ENCODE measurements at places on chromosomes 5 and 9. TPM values are rescaled to one million over a fixed set of nuclear protein-coding genes. Genes with fewer than 3 reads are reported as not detected.

MZB1 gene
- total RNA-seq = 1.1 TPM

POLR3G gene
- 0.70 TPM for total RNA-seq

PCDHB13 gene
- total RNA-seq = 5.9 TPM

ACTBL2 gene
- not detected for total RNA-seq

- H3K36me3 ChIP-seq = no peaks in the 10 kb centered on the region
- no peak for DNase-seq
- no peak overlapping the region for H3K4me3 ChIP-seq
- H3K27me3 ChIP-seq = no peaks in the 10 kb centered on the region
These were observed 29.6 kb upstream of the BOD1 start for GRCh38 chr5:173645890-173646574.

- H3K4me1 ChIP-seq = no peaks in the 10 kb centered on the region
- H3K4me3 ChIP-seq = no peak overlapping the region
- peak; percentile 24 for DNase-seq
- peaks cover 18% of the 10 kb centered on the region for H3K27me3 ChIP-seq
These were observed 136.9 kb downstream of the OLFM1 start for GRCh38 chr9:135224286-135224877.

DNA sequence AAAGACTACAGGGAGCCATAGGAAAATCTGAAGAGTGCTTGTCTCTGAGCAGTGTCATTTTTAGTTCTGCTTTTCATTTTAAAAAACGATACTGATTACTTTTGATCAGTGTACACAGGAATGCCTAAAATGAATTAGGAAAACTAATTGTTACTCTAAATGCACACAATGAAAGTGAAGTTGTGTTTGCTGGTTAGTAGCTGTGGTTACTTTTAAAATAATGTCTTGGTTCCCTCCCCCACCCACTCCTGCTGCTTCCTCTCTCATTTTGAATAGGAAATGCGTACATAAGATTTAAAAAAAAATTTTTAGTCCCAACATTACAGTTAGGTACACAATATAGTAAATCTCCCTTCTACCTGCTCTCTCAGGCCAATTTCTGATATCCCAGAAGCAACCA lies 47.5 kb upstream of the PLPP1 start:
- H3K4me3 ChIP-seq = no peak overlapping the region
- H3K27me3 ChIP-seq = no peaks in the 10 kb centered on the region
- no peaks in the 10 kb centered on the region for H3K36me3 ChIP-seq
- no peak for DNase-seq
- H3K27ac ChIP-seq = peak overlapping the region; percentile 19
- H3K4me1 ChIP-seq = peaks cover 61% of the 10 kb centered on the region

DNA sequence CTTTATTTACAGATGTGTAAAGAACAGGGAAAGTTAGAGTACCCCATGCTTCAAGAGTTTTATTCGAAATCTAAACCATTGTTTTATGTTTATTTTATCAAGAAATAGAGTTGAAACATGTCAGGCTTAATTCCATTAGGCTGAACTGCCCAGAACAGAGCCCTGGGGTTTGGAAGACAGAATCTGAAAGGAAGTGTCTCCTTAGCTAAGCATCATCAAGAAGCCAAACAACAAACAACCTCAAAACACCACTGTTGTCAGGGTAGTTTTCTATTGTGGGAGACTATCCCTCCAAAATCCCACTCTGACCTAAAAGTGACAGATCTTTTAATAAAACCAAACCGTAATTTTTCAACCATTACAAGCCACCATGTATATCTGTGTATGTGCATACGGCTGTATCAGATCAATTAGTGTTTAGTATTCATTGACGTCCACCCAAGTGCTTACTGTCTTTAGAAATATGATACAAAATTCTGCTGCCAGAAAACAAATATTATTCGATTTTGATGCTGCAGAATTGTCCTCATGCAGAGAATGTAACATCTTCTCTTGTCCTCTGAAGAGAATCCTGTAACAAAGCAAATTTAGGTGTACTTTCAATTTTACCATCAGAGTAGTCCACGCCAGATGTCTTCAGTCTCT lies 271.9 kb upstream of the TMEM161B start:
- H3K27ac ChIP-seq = no peak overlapping the region
- no peaks in the 10 kb centered on the region for H3K36me3 ChIP-seq
- no peak for DNase-seq
- peaks cover 12% of the 10 kb centered on the region for H3K27me3 ChIP-seq
- no peak overlapping the region for H3K4me3 ChIP-seq

DNA sequence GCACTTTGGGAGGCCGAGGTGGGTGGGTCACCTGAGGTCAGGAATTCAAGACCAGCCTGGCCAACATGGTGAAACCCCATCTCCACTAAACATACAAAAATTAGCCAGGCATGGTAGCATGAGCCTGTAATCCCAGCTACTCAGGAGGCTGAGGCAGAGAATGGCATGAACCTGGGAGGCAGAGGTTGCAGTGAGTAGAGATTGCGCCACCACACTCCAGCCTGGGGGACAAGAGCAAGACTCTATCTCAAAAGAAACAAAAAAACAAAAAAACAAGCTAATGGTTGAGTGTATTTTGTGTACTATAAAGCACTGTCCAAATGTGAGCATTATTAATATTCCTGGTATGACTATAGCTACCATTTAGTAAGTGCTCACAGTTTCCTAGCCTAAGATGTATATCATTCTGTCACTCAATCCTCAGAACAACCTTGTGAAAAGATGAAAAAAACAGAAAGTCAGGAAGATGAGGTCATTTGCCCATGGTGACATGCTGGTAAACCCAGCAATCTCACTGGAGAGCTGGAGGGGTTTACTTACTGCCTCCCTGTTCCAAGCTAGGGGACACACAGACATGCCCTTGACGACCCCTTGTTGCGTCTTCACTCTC lies 27.7 kb downstream of the ARHGEF37 start:
- no peak overlapping the region for H3K4me3 ChIP-seq
- H3K4me1 ChIP-seq = peaks cover 8% of the 10 kb centered on the region
- no peak overlapping the region for H3K27ac ChIP-seq
- no peaks in the 10 kb centered on the region for H3K27me3 ChIP-seq

- no peaks in the 10 kb centered on the region for H3K27me3 ChIP-seq
- no peak overlapping the region for H3K4me3 ChIP-seq
- no peak overlapping the region for H3K27ac ChIP-seq
- no peaks in the 10 kb centered on the region for H3K36me3 ChIP-seq
- no peaks in the 10 kb centered on the region for H3K4me1 ChIP-seq
These were observed 131.3 kb upstream of the ARRDC3 start for GRCh38 chr5:91514400-91514799.

GRCh38 chr5:131268758-131269370 lies 5.0 kb downstream of the CDC42SE2 start:
- H3K36me3 ChIP-seq = no peaks in the 10 kb centered on the region
- no peaks in the 10 kb centered on the region for H3K27me3 ChIP-seq
- no peak for DNase-seq
- H3K27ac ChIP-seq = no peak overlapping the region

Data from heart left ventricle (tissue), 16 donors.